Brain (organoid and tissue), 16 donors: ENCODE measurements at places on chromosomes 16 and 17. TPM values are rescaled to one million over a fixed set of nuclear protein-coding genes. Genes with fewer than 3 reads are reported as not detected.

The TMEM97 gene
- 54.3 TPM for polyA plus RNA-seq

The CLTC gene
- 135 TPM for polyA plus RNA-seq

The CXCL16 gene
- polyA plus RNA-seq = 10.9 TPM

The TP53TG3B gene
- polyA plus RNA-seq = 13.1 TPM

The NPB gene
- 2.6 TPM for polyA plus RNA-seq

The CARD14 gene
- polyA plus RNA-seq = 0.22 TPM
